ENCODE measurements at places on chromosomes 4 and X.

DNA sequence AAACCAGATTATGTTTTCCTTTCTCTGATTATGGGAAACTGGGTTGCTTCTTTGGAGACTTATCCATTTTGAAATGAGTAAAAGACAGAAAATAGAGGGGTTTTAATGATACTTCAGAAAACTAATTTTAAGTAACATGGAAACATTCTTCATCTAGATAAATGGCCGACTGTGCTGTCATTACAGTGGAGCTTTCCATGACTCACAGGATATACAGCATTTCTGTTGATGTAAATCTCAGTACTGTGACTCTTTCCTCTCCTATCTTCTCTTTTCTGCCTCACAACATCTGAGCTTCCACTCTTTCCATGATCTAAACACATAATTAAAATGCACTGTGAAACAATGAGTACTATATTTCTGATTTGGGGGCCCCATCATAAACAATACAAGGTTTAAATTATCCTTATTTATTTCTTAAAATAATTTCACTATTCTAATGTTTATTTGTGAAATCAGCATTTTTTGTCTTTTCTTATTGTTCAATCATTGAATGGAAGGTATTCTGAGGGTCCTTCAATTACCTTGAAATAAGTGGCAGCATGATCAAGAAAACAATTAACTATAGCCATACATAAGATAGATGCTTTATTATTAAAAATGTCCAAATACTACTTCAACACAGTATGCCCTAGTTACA lies 19.3 kb downstream of the SEC24D start:
- no peak for DNase-seq

- DNase-seq, result no peak
These were observed 377.5 kb downstream of the CENPC start for GRCh38 chr4:67167849-67168248.

DNA sequence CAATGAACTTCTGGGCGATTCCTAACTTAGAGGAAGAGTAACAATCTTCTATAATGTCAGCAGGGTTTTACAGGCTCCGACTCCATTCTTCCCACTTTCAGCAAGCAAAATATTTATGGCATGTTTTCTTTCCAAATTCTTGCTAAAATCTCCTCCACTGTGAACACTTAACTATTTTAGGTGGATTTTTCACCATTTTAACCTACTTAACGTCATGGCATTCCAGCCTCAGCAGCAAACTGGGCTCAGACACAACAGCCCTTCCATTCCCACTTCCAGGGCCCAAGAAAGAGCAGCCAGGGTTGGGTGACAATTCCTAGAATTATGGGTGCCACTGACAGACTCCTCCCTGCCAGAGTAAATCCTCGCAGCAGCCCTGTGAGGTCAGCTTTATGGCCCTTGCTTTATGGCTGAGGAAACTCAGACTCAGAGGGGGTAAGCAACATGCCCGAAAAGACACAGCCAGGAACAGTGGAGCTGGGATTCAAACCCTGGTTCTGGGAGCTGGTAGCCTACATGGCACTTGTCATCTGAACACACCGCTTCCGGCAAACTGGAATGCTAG lies 112.8 kb upstream of the MAP3K15 start:
- DNase-seq, result no peak

- no peak for DNase-seq
These were observed 213.5 kb upstream of the TAPT1 start for GRCh38 chr4:16439768-16440167.

- DNase-seq, result no peak
These were observed 1034.8 kb downstream of the PDHA2 start for GRCh38 chr4:96874657-96875056.

GRCh38 chrX:95063554-95063953 lies 1389.5 kb downstream of the FAM133A start:
- no peak for DNase-seq

GRCh38 chrX:97260679-97261078 lies 377.0 kb downstream of the RPA4 start:
- DNase-seq, result no peak

- no peak for DNase-seq
These were observed 388.3 kb downstream of the ADAM29 start for GRCh38 chr4:175306436-175306835.

DNA sequence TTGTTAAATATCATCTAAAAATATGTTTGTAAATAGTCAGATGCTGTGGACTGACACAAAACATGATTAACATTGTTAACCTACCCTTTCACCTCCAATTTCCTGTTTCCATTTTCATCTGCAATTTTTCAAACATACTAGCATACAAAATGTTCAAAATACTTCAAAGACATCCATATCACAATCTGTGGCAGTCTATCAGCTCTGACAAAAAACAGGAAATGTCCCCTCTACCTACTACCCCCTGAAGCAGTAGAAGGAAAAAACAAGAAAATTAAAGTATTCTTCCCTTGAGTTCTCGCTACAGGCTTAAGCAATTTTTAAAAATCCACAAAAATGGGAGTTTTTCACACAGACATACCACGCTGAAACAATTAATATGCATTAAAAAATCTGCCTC lies 108.2 kb upstream of the MCF2 start:
- DNase-seq, result no peak

Data from activated CD4-positive, alpha-beta memory T cell treated with anti-CD3 and anti-CD28 coated beads for 36 hours (primary cell).